Stimulated activated naive CD4-positive, alpha-beta T cell (primary cell): ENCODE measurements at places on chromosomes 5 and 9.

DNA sequence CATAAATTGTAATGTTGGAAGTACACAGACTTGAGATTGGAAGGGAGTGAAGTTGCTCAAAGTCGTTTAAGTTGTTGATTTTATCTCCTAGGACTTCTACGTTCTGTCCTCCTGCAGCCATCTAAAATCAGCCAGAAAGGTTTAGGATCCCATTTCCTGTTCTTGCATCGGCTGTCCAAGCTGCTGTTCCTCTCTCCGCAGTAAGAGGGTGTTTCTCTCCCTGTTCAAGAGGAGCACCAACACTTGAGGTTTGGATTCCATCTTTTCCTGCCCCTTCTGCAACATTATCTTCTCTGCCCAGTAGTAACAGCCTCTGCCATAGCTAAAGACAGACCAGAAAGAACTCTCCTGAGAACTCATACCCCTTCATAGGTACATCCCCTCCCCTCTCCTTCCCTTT, 373.4 kb downstream of the GADD45G start:
- DNase-seq = no peak

DNA sequence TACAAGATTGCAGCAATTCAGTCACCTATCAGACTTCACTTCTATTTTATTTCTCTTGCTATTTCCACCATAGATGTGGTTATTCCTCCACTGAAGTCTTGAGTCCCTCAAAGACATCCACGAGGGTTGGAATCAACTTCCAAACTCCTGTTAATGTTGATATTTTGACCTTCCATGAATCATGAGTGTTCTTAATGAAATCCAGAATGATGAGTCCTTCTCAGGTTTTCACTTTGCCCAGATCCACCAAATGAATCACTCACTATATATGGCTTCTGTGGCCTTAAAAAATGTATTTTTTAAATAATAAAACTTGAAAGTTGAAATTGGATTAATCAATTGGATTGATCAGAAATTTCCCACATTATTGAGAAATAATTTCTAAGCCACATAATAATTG, 1821.0 kb downstream of the EFNA5 start:
- no peak for DNase-seq

GRCh38 chr5:154444556-154445421, 1.0 kb upstream of the SAP30L start:
- peak; percentile 13 for DNase-seq

- DNase-seq = no peak
These were observed 217.7 kb upstream of the TBCA start for GRCh38 chr5:77993855-77994318.

DNA sequence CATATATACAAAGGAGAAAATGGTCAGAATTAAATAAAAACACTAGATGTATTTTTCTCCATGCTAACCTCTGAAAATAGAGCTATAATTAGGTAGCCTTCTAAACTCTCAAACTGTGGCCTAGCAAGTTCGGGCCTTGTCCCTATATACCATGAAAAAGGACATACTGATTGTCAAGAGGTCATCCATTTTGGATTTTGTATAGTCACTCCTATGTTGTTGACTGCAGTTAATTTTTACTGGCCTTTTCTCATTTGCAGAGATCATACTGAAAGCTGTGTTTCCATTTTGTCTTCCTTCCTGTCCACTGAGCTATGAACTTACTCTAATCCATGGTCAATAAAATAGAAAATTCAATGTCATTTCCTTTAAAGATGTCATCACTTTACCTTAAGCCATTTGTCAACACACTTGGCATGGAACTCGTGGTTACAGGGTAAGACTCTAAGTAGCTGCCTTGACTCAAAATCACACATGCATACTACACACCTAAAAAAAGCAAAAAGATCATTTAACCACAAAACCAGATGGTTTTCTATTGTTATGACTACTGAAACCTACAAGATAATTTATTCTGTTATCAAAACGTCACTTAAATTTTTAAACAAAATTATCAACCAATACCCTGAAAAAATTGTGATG, 58.0 kb downstream of the RNF38 start:
- DNase-seq = no peak

DNA sequence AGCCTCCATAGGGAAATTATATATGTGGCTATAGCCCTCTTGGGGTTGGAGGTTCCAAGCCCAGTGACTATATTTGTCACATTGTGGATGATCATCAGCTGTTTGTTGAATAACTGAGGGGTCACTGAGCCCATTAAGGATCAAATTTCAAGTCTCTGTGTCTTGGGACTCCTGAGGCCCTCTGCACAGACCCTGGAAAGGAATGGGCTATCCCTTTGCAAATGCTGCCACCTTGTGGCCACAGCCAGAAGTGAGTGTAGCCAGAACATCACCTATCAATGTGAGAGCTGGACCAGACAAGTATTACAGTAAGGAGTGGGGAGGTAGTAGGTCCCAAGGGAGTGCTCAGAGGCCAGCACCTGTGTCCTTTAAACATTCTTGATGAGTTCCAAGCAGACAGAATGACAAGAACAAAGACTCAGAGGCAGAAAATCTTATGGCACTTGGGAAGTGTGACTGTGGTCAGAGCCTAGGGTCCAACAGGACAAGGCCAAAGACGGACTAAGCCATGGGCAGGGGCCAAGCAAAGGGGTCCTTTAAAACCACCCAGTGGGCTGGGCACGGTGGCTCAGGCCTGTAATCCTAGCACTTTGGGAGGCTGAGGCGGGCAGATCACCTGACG, 8.2 kb downstream of the RPP25L start:
- peak; percentile 20 for DNase-seq

- DNase-seq = no peak
These were observed 454.3 kb downstream of the TLE1 start for GRCh38 chr9:81234924-81235610.

DNA sequence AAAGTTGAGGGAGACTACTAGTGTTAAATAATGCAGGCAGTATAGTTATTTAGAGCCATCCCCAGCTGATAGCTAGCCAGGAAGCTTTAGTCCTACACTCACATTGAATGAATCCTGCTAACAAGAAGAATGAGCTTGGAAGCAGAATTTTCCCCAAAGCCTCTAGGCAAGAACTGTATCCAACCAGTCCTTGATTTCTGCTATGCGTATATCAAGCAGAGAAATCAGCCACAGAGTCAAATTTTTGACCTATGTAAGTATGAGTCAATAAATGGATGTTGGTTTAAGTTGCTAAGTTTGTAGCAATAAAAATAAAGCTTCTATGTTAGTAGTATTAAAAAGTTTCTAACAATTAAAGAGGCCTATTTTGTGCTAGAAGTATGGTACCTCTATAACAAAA, 672.1 kb upstream of the CHD1 start:
- DNase-seq = no peak

DNA sequence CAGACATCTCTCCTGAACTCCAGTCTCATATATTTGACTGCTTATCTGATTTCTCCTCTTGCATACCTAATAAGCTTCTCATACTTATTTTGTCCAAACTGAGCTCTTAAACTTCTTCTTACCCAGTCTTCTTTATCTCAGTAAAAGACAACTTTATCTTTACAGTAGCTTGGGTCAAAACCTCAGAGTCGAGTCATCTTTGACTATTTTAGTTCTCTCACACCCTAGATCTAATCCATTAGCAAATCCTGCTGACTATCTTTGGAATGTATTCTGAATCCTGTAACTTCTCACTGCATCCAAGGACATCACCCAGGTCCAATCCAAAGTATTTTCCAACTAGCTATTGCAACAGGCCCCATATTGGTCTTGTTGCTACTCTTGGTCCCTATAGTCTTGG, 11.8 kb upstream of the JAK2 start:
- DNase-seq = no peak
